NCI-H187 (cell line): ENCODE measurements at places on chromosomes 6 and 20.
A peak's percentile ranks its signal among the peaks of the same experiment; 100 is the strongest.

DNA sequence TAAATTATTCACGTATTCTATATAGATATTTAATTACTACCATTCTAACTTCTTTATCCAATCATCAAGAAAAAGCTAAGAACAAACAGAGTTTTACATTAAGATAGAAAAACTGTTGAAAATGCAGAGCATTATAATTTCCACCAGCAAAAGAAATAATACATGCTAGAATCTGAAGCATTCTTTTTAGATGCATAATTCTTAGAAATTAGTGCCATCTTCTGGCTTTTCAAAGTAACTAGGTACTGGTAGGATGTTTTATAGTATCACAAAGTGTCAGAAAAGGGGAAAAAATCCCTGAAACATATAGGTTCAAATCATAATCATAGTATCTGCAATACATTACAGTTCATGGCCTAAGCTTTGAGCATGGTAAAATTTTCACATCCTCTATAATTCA lies 178.9 kb downstream of the PHF3 start:
- no peak for DNase-seq

DNA sequence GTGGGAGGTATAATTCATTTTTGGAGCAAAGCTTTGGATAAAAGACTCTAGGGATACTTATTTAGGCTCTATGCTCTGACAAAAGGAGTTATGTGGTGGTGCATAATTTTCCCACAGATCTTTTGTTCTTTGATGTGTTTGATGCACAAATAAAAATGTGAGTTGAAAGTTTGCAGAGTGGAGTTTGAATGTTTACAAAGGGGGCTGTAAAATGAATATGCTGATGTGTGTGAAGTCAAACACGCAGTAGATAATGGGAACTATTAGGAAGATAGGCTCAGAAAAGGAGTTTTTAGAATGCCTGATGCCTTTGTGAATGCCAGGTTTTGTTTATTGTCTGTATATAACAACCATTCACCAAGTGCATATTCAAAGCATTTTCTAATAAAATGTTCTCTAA lies 545.0 kb upstream of the EPHA7 start:
- no peak for DNase-seq

DNA sequence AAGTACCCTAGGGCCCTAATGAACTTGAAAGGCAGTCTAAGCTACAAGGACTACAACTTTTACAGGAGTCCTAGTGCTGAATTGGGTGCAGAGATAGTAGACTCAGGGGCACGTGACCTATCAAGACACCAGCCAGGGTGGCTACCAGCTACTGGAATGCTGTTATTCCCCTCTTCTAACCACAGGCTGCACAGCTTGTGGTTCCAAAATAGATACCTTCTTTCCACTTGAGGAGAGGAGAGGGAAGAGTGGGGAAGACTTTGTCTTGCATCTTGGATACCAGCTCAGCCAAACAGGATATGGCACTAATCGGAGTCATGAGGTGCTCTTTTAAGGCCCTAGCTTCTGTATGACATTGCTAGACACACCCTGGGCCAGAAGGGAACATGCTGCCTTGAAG lies 60.0 kb upstream of the MTRF1L start:
- no peak for DNase-seq

GRCh38 chr20:38198238-38198861 lies 33.3 kb upstream of the TGM2 start:
- no peak for DNase-seq

GRCh38 chr6:146670161-146670560 lies 71.4 kb downstream of the ADGB start:
- DNase-seq, result no peak

DNA sequence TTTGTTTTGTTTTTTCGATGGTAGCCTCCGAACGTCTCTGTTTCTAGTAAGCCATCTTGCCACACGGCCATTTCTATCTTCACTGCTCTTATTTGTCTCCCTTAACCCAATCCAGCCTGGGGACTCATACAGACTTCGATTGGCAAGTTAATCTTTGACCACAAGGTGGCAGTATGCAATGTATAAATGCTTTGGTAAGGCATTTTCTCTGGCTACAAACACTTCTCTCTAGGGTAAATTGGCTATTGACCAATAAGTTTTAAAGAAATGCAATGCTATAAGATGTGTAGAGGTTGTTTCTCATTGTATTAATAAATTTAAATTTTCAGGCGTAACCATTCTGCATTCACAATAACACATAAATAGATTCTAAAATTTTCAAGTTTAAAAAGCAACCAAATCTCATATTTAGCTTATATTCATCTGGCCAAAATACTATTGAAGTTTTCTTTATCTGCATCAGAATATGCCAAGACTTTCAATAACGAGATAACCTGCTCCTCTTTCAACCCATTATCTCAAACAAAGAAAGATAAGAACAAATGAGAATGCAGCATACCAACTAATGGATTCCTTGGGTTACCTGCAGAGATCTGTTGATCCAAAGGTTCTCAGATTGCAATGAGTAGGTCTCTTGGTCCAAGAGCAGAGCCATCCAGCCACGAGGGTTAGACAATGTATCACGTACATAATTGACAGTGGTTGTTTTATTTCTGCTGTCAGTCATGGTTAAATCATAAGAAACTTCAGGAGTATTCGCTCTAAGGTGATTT lies 231.9 kb downstream of the PKHD1 start:
- DNase-seq, result peak; percentile 27

- no peak for DNase-seq
These were observed 228.9 kb downstream of the ANKRD60 start for GRCh38 chr20:57999465-58000111.

- no peak for DNase-seq
These were observed 2.3 kb downstream of the KLHDC3 start for GRCh38 chr6:43016176-43016942.

DNA sequence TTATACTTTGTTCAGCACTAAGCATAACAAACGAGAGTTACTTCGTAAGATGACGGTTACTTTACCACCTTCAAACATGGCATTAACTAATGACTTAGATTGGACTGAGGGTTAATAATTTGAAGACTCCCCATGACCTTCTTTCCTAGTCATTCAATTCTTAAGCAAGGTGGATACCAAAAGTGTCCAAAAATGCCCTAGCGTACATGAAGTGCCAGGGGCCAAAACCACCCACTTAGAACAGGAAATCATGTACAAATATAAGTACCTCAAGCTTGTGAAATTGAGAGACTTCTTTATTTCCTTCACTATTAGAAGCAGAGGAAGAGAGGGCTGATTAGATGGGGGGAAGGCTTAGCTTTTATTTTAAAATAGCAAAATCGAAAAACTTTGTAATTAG lies 166.4 kb downstream of the ATXN1 start:
- DNase-seq, result no peak

DNA sequence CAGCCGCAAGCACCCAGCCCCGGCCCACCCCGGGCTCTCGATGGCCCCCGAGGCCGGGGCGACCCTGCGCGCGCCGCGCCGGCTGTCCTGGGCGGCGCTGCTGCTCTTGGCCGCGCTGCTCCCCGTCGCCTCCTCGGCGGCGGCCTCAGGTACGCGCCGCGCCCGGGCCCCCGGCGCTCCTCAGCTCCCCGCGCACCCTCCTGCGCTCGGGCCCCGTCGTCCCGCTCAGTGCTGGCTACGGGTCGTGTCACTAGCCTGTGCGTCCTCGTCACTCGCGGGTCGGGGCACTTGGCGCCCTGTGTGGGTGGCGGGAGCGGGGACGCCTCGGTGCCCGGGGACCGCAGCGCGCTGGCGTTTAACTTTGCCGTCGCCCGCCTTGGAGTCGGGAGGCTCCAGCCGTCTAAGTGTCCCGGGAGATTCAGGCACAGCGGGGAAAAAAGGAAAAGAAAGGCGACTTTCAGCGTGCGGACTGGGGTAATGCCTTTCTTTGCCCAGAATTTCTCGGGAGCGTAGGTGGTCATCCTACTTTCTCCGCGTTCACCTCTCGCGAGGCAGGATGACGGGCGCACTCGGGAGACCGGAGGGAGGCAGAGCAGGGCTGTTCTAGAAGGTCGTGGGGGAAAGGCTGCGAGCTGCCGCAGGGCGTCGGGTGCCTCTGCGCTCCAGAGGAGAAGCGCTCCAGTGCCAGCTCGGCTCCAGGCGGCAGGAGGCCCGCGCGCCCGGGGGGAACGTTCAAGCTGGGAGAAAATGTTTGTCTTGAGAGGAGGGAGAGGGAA lies 545 bp downstream of the FNDC1 start:
- DNase-seq, result no peak

DNA sequence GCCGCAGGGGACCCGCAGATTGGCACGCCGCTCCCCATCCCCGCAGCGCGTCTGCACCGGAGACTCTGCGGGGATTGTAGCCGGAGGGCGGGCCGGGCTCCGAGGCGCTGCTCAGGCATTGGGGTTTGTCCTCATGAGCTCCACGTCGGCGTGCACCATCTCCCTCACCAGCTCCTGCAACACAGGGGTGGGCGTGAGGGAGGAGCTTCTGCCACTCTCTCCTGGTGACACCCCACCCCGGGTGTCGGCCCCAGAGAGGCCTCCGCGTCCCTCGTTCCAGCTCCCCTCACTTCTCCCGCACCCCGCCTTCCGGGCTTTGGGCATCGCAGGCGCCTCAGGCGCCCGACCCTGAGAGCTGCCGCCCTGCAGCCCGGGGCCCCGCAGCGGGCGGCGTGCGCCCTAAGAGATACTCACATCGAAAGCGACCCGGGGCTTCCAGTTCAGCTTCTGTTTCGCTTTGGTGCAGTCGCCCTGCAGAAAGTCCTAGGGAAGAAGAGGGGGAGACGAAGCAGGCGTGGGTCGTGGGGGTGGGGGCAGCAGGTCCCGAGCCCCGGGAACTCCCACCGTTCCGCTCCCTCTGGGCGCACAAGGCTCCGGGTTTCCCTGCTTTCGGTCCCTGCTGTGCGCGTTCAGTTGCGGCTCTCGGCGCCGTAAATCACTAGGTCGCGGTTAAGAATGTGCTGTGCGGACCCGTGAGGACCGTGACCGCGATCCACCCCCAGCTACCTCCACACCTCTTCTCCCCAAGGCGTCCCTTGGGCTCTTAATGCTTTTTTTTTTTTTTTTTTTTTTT lies 14.5 kb downstream of the FOXC1 start:
- no peak for DNase-seq

DNA sequence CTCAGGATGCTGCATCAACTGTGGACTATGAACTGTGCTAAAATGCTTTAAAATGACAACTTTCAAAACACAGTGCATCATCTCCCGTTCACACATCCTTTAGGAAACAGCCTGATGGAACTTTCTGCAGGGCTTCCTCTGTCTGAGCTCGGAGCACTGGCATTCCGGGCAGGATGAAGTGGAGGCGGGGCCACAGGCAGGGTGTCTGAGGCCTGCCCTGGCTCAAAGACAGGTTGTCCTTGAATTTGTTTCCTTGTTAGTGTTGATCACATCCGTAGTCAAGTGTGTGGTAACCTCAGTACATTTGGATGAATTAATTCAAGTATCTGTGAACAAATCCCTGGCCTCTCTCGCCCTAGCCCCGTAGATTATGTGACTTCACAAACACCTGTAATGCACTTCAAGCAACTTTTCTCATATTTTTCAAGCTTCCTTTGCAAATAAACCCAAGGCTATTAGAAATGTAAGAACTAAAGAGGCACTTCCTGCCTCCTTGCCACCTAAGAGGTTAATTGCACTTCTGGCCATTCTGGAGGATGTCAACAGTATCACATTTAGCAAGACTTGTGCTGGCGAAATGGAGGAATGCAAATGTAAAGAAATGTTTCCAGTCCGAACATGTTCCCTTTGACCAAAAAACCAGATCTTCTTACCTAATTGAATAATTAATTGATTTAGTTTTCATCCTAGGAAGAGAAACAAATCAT lies 3.1 kb downstream of the CD93 start:
- no peak for DNase-seq
